ENCODE measurements at places on chromosomes 16 and 17.

GRCh38 chr17:65409381-65409780 is 152.1 kb downstream of the AXIN2 start:
- DNase-seq = no peak

GRCh38 chr16:70653406-70653805 is 7.0 kb downstream of the IL34 start:
- no peak for DNase-seq

GRCh38 chr17:37361543-37361942 is 14.2 kb upstream of the C17orf78 start:
- DNase-seq = no peak

DNA sequence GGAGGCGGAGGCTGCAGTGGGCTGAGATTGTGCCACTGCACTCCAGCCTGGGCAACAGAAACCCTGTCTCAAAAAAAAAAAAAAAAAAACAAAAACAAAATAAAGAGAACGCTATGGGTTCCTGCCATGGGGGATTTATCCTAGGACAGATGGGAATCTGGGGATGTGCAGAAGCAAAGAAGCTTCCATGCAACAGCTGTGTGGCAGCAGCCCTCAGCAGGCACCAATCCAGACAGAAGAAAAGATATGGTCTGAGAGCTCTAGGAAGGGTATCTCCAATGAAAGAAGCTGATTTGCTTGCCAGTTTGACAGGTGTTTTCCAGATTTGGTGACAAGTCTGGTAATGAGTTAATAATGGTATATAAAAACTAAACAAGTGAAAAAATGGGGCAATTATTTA is 11.6 kb downstream of the MYO19 start:
- DNase-seq = no peak

GRCh38 chr17:46732160-46732559 is 86.3 kb downstream of the WNT3 start:
- no peak for DNase-seq

- no peak for DNase-seq
These were observed 11.3 kb downstream of the OSBPL7 start for GRCh38 chr17:47810200-47810821.

DNA sequence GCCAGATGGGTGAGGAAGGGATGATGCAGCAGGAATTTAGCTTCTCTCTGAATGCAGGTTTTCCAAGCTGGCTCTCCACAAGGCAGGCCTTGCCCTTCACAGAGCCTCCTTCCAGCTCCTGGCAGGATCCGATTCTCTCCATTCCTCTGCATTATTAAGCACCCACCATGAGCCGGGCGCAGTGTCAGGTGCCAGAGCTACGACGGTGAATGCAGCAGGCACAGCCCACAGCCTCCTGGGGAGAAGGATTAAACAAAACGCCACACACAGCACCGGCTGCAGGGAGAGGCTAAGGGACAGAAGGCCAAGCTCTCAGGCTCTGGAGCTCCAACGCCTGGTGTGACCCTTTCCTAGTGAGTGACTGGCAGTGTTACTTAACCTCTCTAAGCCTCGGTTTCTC is 7.1 kb upstream of the MT2A start:
- DNase-seq = no peak
